ENCODE measurements at places on chromosomes 6 and 20.

DNA sequence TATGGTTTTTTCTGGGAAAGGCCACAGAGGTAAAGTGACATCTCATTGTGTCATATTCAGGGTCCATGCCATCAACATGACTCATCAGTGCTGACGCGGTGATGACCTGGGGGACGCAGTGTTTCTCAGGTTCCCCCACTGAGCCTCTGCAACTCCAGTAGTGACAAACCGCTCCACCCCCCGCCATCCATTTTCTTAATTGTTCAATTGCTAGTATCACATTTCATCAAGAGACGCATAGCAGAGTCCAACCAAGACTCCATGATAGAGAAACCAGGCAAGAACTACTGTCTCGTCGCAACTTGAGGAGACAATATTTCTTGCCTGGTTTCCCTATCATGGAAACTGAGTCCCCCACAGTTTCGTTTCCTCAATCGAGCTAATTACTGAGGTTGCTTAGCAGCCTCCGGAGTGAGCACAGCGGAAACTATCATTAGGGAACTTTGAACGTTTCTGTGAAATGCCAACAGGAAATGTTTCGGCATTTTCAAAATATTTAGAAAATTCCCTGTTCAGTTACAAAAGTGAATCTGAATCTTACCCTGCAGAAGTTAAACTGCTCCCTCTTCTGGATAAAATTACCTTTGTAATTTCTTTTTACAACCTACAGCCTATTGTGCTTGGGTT is 12.2 kb upstream of the SERPINB1 start:
- DNase-seq: peak; percentile 57

- no peak for DNase-seq
Observed at GRCh38 chr20:60086821-60087562, 128.8 kb downstream of the CDH26 start.

- peak; percentile 16 for DNase-seq
Observed at GRCh38 chr6:45663251-45664221, 285.8 kb upstream of the SUPT3H start.

DNA sequence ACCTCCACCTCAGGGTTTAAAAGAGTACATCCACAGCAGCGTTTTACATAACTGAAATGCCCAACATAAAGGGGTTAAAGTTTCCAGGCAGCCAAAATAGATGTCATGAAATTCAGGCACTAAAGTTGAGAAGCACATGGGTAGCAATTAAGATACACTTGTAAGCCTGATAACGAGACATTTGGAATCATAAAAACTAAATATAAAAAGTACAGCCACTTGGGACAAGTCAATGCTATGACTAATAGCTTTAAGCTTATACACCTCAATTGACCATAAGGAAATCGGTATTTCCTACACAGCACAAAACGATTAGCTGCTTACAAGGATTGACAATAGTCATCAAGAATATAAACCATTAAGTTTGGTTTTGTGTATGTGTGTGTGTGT is 11.8 kb downstream of the LOC128125822 start:
- DNase-seq: no peak

- no peak for DNase-seq
Observed at GRCh38 chr6:154705471-154706113, 27.6 kb upstream of the SCAF8 start.

GRCh38 chr20:59792300-59792699 is 141.1 kb downstream of the SYCP2 start:
- no peak for DNase-seq

GRCh38 chr6:43393602-43394001 is 24.2 kb upstream of the ZNF318 start:
- DNase-seq: no peak

Data from stimulated activated CD8-positive, alpha-beta memory T cell treated with anti-CD3 and anti-CD28 coated beads, Interleukin-7, amount 100 ng/mL, for 1 hour (primary cell).